Right kidney (tissue), 9 donors: ENCODE measurements at places on chromosomes 4 and X.

DNA sequence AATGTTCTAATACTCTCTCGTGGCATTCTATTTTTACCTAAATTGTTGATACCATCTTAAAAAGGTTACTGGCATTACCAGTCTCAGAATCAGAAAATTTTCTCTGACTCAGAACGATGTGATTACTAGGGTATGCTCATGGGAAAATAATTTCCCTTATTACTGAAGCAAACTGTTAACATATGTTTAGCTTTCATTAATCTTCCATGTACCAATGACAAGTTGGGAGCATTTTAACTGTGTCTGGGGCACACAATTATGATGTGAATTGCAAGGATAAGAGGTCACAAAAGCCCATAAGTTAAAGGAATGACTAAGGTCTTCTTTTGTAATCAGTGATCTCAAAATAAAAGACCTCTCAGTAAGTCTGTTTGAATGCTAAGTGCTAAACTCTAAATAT lies 1254.6 kb downstream of the PCDH18 start:
- DNase-seq, result no peak

DNA sequence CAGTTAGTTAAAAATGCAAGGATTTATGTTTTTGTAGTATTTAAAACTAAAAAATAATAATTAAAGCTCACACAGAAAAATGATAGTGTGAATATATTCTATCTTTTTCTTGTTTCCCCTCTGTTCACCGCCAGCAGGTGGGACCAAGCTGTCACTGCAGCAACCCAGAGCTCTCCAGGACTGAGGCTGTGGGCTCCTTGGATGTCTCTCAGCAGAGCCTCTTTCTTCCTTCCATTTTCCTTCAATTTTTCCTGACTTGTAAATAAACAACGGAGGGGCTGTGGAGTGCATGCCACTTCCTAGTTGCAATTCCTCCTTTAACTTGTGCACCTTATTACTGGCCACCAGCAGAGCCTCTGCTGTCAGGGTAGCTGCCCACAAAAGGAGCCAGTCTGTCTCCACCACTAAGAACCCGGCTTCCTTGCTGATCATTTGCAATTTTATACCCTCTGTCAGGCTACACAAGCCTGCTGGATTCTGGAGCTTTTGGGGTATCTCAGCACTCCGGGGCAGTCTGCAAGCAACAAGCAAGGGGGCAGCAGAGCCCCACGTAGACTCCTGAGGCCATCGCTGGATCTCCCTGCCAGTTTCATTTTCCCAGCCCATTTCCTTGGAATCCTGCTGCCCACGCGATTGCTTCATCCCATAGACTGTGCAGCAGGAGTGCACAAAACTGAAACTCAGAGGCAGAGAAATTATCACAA lies 1467.4 kb downstream of the C4orf33 start:
- peak; percentile 35 for DNase-seq

GRCh38 chr4:150192986-150193385 lies 114.7 kb downstream of the DCLK2 start:
- DNase-seq, result no peak

- DNase-seq, result no peak
These were observed 168.6 kb downstream of the MAML3 start for GRCh38 chr4:139985401-139985800.

DNA sequence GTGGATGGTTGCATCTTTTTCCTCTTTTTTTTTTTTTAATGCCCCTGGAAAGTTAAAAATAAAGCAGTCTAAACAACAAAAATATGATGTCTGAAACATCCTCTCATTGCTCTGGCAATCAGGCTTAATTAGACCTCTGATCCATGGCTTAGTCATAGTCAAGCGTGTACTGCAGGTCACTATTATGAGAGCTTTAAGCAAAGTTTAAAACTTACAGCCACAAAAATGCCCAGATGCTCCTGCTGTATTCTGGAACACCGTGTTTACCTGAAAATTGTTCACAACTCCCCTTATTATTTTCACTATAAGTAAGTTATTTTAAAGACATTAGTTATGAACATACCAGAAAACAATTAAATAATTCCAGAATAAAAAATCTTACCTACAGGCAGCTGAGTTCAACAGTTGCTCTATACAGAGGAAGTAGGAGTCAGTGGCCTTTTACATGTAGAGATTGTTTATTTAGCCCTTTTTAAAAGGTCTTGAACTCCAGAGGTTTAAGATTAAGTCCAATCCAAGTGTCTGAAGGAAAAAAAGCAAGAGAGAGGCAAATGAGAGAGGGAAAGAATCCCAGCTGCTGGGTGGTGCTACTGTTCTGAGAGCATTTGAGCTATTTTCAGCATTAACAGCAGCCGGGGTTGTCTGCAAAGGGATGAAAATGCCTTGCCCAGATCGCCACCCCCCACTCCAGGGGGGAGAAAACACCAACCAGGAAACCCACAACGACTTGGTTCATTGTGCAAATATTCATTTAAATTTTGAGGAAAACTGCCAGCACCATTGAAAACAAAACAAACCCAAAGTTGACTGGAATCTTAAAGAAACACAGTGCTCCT lies 36.9 kb downstream of the SORBS2 start:
- peak; percentile 14 for DNase-seq

DNA sequence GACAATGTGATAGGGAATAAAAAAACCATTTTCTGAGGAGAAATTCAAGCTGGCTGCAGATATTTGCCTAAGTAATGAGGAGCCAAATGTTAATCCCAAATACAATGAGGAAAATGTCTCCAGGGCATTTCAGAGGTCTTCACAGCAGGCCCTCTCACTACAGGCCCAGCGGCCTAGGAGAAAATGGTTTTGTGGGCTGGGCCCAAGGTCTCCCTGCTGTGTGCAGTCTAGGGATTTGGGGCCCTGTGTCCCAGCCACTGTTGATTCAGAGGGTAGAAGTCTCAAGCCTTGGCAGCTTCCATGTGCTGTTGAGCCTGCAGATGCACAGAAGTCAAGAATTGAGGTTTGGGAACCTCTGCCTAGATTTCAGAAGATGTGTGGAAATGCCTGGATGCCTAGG lies 778.7 kb downstream of the CENPC start:
- DNase-seq, result no peak

GRCh38 chr4:147326591-147326990 lies 154.3 kb upstream of the EDNRA start:
- DNase-seq, result no peak
